ENCODE measurements at places on chromosomes 2 and 18.
A peak's percentile ranks its signal among the peaks of the same experiment; 100 is the strongest.

GRCh38 chr2:141380008-141380979 is 750.5 kb downstream of the LRP1B start:
- no peak for DNase-seq

- no peak for DNase-seq
Observed at GRCh38 chr2:46410273-46411244, 68.8 kb upstream of the TMEM247 start.

- DNase-seq: no peak
Observed at GRCh38 chr2:98013407-98014042, 17.8 kb upstream of the TMEM131 start.

GRCh38 chr2:237931205-237931721 is 35.6 kb upstream of the UBE2F start:
- DNase-seq: no peak

- DNase-seq: peak; percentile 52
Observed at GRCh38 chr2:104434318-104434792, 419.6 kb upstream of the POU3F3 start.

- DNase-seq: no peak
Observed at GRCh38 chr18:75125382-75126331, 83.3 kb downstream of the PTGR3 start.

GRCh38 chr2:241615041-241615440 is 21.9 kb downstream of the THAP4 start:
- DNase-seq: no peak

GRCh38 chr2:105087273-105087672 is 49.4 kb downstream of the MRPS9 start:
- DNase-seq: no peak

DNA sequence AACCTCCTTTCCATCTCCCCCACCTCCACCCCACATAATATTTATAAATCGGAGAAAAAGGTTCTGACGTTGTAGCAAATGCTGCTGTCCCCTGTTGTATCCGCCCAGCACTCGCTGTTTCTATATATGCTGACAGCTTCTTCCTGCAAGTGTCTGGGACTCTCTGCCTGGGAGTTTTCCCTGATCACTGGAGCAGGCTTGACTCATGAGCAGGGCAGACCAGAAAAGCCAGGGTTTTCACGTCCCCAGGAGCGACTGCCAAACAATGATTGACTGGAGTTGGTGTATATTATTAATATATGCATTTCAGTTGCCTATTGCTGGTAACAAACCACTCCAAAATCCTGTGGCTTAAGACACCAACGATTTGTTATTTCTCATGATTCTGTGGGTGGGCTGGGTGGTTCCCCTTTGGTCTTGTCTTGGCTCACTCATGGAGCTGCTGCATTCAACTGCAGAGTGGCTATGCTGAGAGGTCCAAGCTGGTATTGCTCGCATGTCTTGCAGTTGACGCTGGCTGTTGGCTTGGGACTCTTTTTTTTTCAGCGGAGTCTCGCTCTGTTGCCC is 21.2 kb upstream of the ASXL2 start:
- no peak for DNase-seq

DNA sequence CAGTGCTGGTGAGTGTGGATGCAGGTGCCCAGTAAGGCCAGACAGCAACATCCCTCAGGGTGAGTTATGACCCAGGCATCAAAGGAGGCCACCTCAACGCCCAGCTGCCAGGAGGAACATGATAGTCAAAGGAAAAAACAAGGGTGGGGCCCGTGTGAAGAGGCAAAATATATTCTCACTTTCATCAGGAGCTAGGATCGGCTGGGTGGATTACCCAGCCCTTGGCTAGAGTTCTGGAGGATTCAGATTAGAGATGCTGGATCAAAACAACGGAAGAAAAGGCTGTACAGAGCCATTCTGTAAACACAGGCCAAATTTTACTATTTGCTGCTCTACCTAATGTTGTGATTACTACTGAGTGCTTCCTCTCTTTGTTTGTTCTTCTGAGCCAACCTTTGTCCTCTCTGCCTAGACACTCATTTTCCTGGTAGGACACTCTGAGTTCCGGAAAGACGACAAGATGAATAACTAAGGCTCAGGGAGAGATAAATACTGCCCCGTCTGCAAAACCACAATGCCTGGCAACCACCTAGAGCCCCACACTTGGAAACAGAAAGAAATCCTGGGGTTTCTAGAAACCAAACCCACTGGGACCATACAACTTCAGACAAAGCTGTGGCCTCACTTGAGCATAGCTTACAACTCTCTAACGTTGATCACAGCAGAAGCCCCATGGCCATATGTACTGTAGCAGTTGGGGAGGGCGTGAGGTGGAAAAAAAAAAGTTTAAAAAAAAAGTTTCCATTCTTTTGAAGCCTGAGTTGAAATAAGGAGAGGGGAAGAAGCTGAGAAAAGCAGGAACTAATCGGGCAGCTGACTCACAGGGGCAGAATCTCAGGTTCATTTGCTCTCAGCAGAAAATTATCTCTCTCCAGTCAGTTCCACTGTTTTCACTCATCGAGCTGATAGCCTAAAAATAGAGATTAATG is 17.8 kb upstream of the PMAIP1 start:
- DNase-seq: peak; percentile 61

DNA sequence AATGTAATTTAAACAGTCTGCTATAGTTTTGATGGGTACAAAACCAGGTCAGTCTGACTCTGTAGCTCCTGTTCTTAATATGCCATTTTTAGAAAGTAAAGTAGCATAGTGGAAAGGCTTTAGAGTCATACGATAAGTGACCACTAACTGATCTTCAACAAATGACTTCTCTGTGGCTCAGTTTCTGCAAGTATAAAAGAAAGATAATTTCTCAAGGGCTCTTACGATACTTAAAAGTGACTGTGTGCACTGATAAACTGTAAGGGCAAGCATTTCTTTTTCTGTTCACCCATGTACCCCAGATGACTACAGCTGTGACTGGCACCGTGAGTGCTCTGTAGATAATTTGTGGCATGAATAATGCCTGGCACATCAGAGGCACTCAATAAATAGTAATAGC is 178.7 kb downstream of the LCLAT1 start:
- no peak for DNase-seq

DNA sequence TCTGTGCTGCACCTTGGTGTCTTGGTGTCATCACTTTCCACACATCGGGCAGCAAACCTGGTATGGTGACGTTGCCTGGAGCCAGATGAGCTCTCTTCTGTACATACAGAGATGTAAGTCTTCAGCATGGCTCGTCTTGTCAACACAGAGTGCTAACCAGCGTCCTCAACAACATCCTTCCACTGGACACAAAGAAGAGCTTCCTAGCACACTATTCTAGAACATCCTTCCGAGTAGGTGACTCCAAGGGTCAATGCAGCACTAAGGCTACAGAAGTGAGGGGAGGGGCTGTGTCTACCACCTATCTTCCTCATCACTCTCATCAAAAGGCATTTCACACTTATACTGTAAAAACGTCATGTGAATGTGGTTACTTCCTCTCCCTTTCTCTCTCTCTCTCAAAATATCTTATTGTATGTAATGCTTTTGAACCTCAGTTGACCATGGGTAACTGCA is 108.1 kb upstream of the SLC1A4 start:
- DNase-seq: no peak

DNA sequence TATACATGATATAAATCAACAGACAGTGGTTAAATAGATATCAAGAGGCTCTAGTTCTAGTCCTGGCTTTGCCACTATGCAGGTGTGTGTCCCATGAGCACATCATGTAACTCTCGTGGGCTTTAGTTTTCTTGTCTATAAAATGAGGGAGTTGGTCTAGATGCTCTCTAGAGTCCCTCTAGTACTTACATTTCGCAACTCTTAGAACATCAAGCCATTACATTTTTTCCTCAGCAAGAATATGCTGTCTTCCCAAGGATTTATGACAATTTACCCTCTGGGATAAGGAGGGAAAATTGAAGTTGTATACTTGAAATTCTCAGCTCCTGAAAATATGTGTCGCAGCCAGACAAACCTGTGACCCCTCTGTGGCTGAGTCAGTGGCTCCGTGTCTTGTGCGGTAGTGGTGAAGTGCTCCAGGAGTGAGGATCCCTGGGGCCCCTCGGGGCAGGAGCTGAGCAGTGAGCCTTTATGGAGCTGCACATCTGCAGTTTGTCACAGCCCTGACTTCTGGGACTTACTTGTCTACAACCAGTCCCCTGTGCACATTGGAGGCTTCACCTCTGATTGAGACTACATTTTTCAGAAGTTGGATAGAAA is 6.8 kb downstream of the PKP4 start:
- no peak for DNase-seq

DNA sequence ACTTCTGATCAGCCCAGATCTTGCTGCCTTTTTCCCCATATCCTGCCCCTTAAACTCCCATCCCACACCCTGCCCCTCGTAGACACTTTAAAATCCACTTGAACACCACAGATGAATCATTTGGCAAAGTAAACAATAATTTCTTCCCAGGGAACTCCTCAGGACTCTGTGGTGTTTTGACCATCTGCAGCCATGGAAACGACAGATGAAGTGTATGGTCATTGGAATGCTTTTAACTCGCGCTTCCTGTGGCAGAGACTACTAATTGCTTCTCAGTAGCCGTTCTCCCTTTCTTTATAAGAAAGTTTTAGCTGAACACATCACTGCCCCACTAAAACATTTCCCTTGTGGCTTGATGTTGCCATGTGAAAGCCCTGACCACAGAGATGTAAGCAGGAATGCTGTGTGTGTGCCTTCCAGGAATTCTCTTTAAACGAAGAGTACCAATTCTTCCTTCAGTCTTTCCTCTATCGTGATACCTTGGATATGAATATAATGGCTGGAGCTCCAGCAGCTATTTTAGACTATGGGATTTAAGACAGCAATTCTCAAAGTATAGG is 92.7 kb upstream of the PARD3B start:
- peak; percentile 98 for DNase-seq

DNA sequence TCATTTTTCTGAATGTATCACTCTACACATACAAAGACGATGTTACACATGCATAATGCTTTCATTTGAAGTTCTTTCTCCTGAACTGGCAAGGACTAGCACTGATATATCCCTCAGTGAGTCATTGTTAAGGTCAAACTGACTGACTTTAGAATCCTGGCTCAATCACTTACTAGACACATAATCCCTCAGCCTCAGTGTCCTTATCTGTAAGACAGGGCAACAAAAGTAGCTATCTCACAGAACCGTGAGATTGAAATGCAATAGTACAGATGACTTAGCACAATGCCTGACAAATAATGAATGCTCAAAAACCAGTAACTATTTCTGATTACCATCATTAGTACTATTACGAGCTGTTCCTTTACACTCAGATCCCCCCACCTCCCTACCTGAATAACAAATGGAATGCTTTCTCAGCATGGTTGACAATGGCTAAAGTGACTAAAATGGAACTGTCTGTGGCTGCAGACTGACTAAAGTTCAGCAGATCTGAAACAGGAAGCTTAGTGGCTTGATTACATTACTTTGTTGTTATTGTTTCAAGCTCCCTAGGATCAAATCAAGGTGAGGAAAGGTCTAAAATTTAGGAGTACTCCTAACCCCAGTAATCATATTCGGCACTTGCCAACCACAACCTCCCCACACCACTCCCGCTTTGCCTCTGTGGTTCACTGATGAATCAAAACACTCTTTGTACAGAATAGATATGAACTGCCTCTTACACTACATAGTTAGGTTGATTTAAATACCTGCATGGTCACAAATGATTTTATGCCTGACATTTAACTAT is 35.8 kb upstream of the CACNB4 start:
- DNase-seq: no peak

GRCh38 chr2:66845307-66845706 is 410.4 kb downstream of the MEIS1 start:
- DNase-seq: no peak

DNA sequence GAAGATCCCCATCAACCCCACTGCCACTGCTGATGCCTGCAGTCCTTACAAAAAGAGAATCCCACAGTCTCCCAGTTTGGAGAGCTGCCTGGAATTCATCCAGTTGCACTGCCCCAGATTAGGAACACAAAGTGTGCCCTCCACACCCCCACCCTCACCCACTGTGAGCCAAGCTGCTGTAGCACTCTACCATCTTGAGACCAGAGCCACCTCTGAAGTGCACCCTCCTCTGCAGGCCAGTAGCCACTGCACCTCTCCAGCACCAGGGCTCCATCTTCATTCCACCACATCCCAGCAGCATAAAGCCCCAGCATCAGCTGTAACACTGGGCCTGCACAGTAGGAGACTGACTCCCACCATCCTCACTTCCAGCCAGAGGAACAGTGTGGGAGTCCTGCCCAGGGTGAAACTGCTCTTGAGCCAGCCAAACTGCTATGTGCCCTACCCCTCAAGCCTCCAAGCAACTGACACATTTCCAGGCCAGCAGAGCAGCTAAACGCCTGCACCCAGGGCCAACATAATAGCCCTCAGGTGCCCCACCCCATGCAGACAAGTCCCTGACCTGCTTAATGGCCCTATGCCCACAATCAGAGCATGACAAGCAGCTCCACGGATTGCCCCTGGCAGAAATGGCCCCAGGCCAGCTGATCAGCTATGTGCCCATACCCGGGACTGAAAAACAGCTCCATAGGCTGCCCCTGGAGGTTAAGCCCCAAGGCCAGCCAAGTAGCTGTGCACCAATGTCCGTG is 206.0 kb downstream of the ATAD2B start:
- DNase-seq: no peak

All from kidney glomerular epithelial cell (primary cell).